T-cell (primary cell): ENCODE measurements at places on chromosomes 5 and 9.

DNA sequence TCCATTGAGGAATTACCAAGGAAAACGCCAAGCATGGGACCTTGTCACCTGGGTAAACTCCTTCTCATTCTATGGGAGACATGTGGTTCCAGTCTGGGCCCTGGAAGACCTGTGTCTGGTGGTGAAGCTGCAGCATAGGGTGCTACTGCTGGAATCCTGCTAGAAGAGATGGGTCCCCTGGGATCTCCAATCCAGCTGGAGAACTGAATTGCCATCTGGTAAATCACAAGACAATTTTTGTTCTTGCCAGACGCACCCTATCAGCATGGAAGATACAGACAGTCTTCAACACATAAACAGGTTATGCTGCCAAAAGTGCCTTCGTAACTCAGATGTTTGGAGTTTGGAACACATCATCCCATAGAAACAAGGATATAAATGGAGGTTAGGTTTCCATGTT lies 424.0 kb upstream of the BRINP1 start:
- no peak overlapping the region for H3K4me3 ChIP-seq
- no peaks in the 10 kb centered on the region for H3K36me3 ChIP-seq
- no peak overlapping the region for H3K27ac ChIP-seq
- DNase-seq: no peak

GRCh38 chr9:108664309-108665255 lies 191.2 kb downstream of the ACTL7B start:
- H3K27ac ChIP-seq: no peak overlapping the region
- no peaks in the 10 kb centered on the region for H3K27me3 ChIP-seq
- DNase-seq: no peak
- no peak overlapping the region for H3K4me3 ChIP-seq
- H3K4me1 ChIP-seq: no peaks in the 10 kb centered on the region
- no peaks in the 10 kb centered on the region for H3K36me3 ChIP-seq

DNA sequence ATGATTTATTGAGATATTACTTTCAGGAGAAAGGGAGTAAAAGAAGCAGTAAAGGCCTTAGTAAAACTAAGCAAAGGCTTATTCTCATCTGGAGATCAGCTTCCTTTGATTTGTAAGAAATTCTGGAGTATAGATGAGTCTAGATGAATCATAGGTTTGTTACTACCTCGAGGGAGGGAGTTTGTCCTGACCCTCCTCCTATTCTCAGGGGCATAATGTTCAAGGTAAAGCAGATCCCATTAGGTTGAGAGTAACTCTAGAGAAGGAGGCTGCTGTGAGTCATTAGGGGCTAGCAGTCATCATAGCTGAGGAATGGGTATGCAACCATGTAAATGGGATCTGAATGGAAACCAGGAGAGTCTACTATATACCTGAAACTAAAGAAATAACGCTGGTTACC lies 155.5 kb upstream of the MOCS2 start:
- H3K27ac ChIP-seq: no peak overlapping the region
- no peak for DNase-seq
- H3K36me3 ChIP-seq: no peaks in the 10 kb centered on the region
- H3K27me3 ChIP-seq: peaks cover 2% of the 10 kb centered on the region

GRCh38 chr5:72183101-72183520 lies 75.8 kb downstream of the MAP1B start:
- no peaks in the 10 kb centered on the region for H3K36me3 ChIP-seq
- no peaks in the 10 kb centered on the region for H3K4me1 ChIP-seq
- no peaks in the 10 kb centered on the region for H3K27me3 ChIP-seq
- no peak overlapping the region for H3K4me3 ChIP-seq

GRCh38 chr5:96651047-96651446 lies 11.1 kb upstream of the CAST start:
- H3K27me3 ChIP-seq: no peaks in the 10 kb centered on the region
- H3K27ac ChIP-seq: no peak overlapping the region
- no peak overlapping the region for H3K4me3 ChIP-seq
- no peaks in the 10 kb centered on the region for H3K36me3 ChIP-seq
- no peak for DNase-seq

DNA sequence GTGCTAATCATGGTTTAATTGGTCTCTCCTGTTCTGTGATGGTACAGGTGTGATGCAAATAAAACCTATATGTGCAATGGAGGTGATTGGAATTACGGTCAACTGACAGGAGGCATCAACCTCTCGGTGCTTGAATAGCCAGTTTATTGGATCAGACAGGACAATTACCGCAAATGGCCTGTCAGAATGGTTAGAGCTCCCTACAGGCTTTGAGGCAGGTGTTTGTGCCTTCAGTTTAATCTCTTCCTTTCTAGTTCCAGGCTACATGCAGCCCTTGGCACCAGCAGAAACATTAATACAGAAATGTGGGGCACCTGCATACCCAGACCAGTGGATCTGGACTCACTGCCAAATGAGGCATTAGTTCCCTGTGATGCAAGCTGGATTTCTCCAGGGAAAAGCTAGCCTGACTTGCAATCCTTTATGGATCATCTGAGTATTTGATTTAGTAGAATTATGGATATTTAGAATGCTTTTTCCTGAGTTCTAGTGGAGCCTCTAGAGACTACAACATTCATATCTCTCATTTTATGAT lies 128.6 kb downstream of the MAT2B start:
- DNase-seq: no peak
- H3K4me3 ChIP-seq: no peak overlapping the region
- no peaks in the 10 kb centered on the region for H3K27me3 ChIP-seq
- H3K27ac ChIP-seq: no peak overlapping the region

GRCh38 chr9:21812415-21812814 lies 10.0 kb downstream of the MTAP start:
- no peak overlapping the region for H3K27ac ChIP-seq
- no peaks in the 10 kb centered on the region for H3K27me3 ChIP-seq
- peaks cover 10% of the 10 kb centered on the region for H3K36me3 ChIP-seq
- peaks cover 11% of the 10 kb centered on the region for H3K4me1 ChIP-seq
- H3K4me3 ChIP-seq: no peak overlapping the region

GRCh38 chr5:125530833-125531615 lies 784.6 kb upstream of the ZNF608 start:
- no peaks in the 10 kb centered on the region for H3K27me3 ChIP-seq
- no peak overlapping the region for H3K27ac ChIP-seq
- DNase-seq: no peak
- H3K4me1 ChIP-seq: no peaks in the 10 kb centered on the region
- no peak overlapping the region for H3K4me3 ChIP-seq
- no peaks in the 10 kb centered on the region for H3K36me3 ChIP-seq

- no peak overlapping the region for H3K4me3 ChIP-seq
- no peak overlapping the region for H3K27ac ChIP-seq
- no peaks in the 10 kb centered on the region for H3K27me3 ChIP-seq
- H3K36me3 ChIP-seq: no peaks in the 10 kb centered on the region
- DNase-seq: no peak
- H3K4me1 ChIP-seq: no peaks in the 10 kb centered on the region
These were observed 292.4 kb downstream of the EFNA5 start for GRCh38 chr5:107378218-107378899.

DNA sequence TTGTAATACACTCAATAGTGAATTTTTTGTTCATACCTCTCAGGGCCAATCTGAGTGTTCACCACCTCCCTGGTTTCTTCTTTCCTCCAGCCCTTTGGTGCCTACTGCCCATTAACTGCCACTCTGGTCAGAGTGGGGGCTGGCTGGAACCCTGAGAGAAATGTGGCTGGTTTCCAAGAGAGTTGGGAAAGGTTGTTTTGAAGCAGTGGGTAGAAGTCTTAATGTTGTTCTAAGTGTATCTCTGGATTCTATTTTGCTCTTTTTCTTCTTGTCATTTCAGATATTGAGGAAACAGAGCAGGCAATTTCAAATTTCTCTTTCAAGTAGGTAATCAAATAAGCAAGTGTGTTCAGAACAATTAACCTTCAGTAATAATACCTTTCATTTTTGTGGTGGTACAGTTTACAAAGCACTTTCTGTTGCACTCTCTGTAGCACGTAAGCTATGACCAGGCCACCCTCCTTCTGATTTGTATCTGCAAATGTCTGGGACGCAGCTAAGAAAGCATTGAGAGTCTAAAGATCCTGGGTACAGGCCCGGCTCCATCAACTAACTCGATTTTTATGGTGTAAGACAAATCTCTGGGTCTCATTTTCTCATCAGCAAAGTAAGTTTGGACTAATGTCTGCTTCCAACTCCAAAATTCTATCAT lies 8.4 kb downstream of the SLC1A3 start:
- DNase-seq: no peak
- no peaks in the 10 kb centered on the region for H3K27me3 ChIP-seq
- no peaks in the 10 kb centered on the region for H3K4me1 ChIP-seq
- no peak overlapping the region for H3K27ac ChIP-seq
- no peaks in the 10 kb centered on the region for H3K36me3 ChIP-seq

DNA sequence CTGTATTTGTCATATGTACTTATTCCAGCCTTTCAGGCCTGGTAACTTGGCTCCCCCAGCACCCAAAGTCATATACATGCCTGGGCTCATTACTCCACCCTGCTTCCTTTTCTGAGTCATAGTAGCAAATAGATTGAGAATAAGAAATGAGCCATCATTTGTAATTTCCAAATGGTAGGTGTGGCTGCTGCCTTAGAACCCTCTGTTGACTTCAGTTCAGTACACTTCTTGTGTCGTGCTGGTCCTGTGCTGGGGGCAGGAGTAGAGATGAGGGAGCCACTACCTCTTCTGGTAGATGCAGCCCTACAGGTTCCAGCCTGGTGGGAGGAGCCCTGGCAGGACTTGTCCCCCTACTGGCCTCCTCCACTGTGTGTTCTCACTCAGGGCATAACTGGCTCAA lies 11.1 kb downstream of the GM2A start:
- no peaks in the 10 kb centered on the region for H3K27me3 ChIP-seq
- H3K36me3 ChIP-seq: peaks cover 12% of the 10 kb centered on the region
- H3K27ac ChIP-seq: no peak overlapping the region
- no peaks in the 10 kb centered on the region for H3K4me1 ChIP-seq
- no peak for DNase-seq
